GM23248 (cell line): ENCODE measurements at places on chromosomes 2 and 18. TPM values are rescaled to one million over a fixed set of nuclear protein-coding genes. Genes with fewer than 3 reads are reported as not detected.
A peak's percentile ranks its signal among the peaks of the same experiment; 100 is the strongest.

DNA sequence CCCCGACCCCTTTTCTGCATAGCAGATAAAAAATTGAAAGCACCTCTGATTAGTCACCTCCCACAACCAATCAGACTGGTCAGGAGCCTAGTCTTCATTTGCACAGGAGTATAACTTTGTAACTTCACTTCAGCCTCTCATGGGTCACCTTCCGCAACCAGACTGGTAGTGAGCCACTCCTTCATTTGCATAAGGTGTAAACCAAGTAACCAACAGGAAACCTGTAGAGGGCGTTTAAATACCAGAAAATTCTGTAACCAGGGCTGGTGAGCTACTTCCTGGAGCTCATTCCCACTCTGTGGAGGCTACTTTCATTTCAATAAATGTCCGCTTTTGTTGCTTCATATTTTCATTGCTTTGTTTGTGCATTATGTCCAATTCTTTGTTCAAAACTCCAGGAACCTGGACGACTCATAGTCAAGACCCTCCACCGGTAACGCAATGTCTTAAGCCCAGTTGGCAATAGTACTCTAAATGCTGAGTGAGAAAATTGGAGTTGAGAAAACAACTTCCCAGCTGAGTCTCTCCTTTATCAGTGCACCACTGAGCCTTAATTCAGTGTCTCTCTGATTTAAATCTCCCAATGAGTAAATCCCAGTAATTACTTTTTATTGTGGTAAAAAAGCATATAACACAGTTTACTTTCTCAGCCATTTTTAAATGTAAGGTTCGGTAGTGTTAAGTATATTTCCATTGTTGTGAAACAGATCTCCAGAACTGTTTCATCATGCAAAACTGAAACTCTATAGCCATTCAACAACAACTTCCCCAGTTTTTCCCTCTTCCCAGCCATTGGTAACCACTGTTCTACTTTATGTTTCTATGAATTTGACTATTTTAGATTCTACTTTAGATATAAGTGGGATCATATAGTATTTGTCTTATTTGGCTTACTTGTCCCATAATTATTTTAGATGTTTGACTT lies 392.7 kb upstream of the SLC8A1 start:
- H3K36me3 ChIP-seq: no peaks in the 10 kb centered on the region
- no peak for DNase-seq
- H3K4me1 ChIP-seq: no peaks in the 10 kb centered on the region
- no peak overlapping the region for H3K27ac ChIP-seq

GRCh38 chr2:120423167-120423943 lies 77.4 kb downstream of the INHBB start:
- H3K4me1 ChIP-seq: no peaks in the 10 kb centered on the region
- no peaks in the 10 kb centered on the region for H3K36me3 ChIP-seq
- H3K27me3 ChIP-seq: peaks cover 34% of the 10 kb centered on the region
- no peak for DNase-seq
- H3K4me3 ChIP-seq: no peak overlapping the region
- H3K27ac ChIP-seq: no peak overlapping the region

DNA sequence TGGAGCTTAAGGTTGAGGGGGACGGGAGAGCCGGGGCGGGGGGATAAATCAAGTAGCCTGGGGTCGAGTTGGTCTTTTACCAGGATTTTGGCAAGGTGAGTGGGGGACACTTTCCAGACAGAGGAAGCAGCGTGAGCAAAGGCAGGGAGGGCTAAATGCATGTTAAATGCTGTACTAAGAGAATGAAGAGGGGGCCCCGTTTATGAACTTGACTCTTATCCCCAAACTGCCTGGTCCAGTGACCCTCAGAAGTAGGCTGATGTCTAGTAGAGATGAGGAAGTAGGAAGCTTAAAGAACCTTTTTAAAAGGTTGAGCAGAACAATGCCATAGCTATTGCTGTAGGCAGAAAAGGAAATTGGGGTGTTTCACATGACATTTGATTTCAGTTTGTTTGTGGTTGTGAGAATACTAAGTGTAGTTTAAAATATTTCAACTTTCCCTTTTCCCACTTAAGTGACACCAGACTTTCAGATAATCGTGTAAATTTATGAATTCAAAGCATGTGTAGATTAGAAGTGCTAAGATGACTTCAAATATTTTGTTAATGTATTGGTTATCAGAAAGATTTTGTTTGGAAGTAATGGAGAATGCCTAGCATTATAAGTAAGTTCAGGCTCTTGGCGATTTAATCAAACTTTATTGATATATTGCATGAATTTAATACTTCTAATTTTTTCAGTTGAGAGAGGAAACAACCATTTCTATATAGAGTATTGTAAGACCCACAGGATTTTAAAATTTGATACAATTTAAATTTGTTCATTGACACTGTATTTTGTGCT lies 1.8 kb downstream of the REL start:
- H3K4me3 ChIP-seq: peak overlapping the region; percentile 94
- H3K27me3 ChIP-seq: no peaks in the 10 kb centered on the region
- no peaks in the 10 kb centered on the region for H3K36me3 ChIP-seq

- no peaks in the 10 kb centered on the region for H3K36me3 ChIP-seq
- H3K4me3 ChIP-seq: no peak overlapping the region
- no peak overlapping the region for H3K27ac ChIP-seq
- H3K4me1 ChIP-seq: peaks cover 31% of the 10 kb centered on the region
- H3K27me3 ChIP-seq: no peaks in the 10 kb centered on the region
- DNase-seq: no peak
These were observed 352.6 kb downstream of the TNS1 start for GRCh38 chr2:217650229-217650628.

DNA sequence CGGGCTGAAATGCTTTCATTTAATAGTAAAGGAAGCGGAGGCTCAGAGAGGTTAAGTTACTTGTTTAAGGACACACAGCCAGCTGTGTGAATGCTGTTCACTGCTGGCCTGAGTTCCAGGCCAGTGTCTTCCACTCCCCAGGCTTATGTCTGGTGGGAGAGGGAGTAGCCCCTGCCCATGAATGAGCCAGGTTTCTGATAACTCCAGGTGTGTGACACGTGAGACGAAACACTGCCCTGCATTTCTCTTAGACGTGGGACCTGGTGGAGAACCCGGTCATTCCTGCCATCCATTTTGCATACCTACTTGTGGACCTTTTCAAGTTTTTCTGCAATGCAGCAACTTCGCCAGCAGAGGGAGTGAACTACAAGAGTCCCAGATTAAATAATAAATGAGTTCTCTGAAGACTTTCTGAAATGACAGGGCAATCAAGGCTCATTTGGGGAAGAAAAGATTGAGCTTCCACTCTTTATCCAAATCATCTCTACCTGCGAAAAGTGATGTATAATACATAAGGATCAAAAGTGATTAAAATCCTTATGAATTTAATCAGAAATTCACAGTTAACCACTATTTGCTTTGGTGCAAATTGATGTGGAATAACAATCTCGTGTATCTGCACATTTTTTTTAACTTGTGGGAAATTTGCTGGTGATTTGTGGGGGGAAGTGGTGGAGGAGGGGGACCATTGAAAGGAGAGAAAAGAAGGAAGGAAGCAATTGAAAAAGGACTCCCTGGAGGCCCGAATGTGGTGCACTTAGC lies 79.4 kb upstream of the ASB18 start:
- no peak overlapping the region for H3K27ac ChIP-seq
- H3K36me3 ChIP-seq: no peaks in the 10 kb centered on the region

ANKRD30B gene
- not detected in 2 replicates for total RNA-seq

NEB gene
- total RNA-seq: 1.3 and 1.5 TPM in 2 replicates

GRCh38 chr2:226730481-226730880 lies 69.1 kb downstream of the IRS1 start:
- H3K27me3 ChIP-seq: no peaks in the 10 kb centered on the region
- no peak for DNase-seq
- H3K36me3 ChIP-seq: peaks cover 16% of the 10 kb centered on the region
- no peak overlapping the region for H3K4me3 ChIP-seq

GRCh38 chr2:136378712-136379595 lies 261.0 kb upstream of the CXCR4 start:
- no peak overlapping the region for H3K27ac ChIP-seq
- H3K36me3 ChIP-seq: no peaks in the 10 kb centered on the region
- H3K4me3 ChIP-seq: no peak overlapping the region
- no peaks in the 10 kb centered on the region; the same call in 1 of the 2 replicates for H3K27me3 ChIP-seq
- no peaks in the 10 kb centered on the region; the same call in 1 of the 2 replicates for H3K4me1 ChIP-seq

GRCh38 chr2:3598197-3598910 lies 3.4 kb downstream of the COLEC11 start:
- H3K27ac ChIP-seq: no peak overlapping the region
- no peaks in the 10 kb centered on the region for H3K36me3 ChIP-seq
- no peak for DNase-seq
- no peaks in the 10 kb centered on the region for H3K4me1 ChIP-seq

GRCh38 chr18:33755931-33756560 lies 178.0 kb downstream of the ASXL3 start:
- H3K27me3 ChIP-seq: no peaks in the 10 kb centered on the region
- H3K27ac ChIP-seq: peak overlapping the region; percentile 73
- no peaks in the 10 kb centered on the region for H3K36me3 ChIP-seq
- H3K4me3 ChIP-seq: peak overlapping the region; percentile 42

CD226 gene
- 1.3 and 2.1 TPM in 2 replicates for total RNA-seq

DNA sequence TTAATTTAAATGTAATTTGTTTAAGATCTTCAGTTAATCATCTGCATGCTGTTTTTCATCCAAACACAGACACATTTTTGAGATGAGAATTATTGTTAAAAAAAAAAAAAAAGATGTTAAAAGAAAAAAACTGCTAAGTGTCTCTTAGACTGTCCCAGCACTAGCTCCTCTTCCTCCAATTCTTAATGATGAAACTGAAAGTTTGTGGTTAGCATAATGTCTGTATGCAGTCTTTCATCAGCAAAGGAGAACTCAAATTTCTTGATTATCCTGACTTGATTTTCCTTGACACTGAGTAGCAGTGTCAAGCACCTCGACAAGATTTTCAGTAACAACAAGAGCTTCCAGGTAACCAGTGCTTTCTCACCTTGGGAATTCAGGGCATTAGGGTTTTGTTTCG lies 274.4 kb downstream of the LRRTM1 start:
- no peak for DNase-seq
- H3K36me3 ChIP-seq: no peaks in the 10 kb centered on the region
- no peaks in the 10 kb centered on the region for H3K27me3 ChIP-seq
- H3K27ac ChIP-seq: no peak overlapping the region

DNA sequence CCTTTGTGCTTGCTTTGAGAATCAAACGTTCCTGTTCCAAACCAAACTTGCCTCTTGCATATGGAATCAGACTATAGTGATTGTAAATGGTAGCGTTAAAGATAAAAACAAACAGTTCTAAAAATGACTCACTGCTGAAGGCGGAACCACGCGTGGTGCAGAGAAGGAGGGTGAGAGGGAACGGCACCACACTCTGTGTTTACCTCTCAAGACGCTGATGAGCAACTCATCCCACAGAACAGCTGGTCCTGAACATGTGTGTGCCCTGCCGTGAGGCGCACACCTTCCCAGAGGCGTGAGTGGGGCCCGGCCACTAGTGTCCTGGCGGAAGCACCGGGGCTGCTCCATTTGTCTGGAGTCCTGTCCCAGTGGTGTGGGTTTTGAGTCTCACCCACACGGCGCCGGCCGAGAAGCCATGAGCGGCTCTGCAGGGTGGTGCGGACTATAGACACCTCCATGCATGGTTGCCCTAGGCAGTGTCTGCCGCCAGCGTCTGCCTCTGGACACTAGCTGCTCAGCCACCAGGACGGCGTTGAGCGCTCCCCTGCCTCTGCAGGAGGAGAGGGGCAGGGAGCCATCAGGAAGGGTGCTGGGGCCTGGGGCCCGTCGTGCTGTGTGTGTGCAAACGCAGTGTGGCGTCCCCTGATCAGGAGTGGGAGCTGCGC lies 52.1 kb downstream of the NFATC1 start:
- no peaks in the 10 kb centered on the region for H3K36me3 ChIP-seq
- no peak overlapping the region for H3K27ac ChIP-seq
- DNase-seq: no peak
- no peaks in the 10 kb centered on the region for H3K4me1 ChIP-seq

ODC1 gene
- total RNA-seq: 106 and 114 TPM in 2 replicates

- H3K4me3 ChIP-seq: no peak overlapping the region
- no peak for DNase-seq
- no peaks in the 10 kb centered on the region for H3K36me3 ChIP-seq
- H3K27ac ChIP-seq: no peak overlapping the region
These were observed 144.1 kb downstream of the EVA1A start for GRCh38 chr2:75416420-75417342.

DNA sequence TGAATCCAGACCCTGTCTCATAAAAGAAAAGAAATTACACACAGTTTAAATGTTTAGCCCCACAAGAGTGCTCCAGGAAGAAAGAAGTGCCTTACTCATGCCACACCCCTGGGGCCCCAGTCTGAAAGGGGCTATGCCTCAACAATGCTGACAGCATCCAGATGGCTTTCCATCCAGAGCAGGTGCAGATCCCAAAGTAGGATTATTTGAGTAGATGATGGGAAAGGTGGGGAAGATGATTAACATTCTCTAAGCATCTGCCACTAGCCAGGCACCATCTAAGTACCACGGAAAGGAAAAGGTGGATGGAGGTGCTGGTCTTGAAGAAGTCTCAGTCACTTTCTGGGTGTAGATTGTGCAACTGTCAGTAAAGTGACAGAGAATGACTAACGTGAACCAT lies 16.3 kb downstream of the DPYSL5 start:
- H3K27me3 ChIP-seq: peaks cover 77% of the 10 kb centered on the region
- DNase-seq: no peak
- H3K27ac ChIP-seq: no peak overlapping the region

DNA sequence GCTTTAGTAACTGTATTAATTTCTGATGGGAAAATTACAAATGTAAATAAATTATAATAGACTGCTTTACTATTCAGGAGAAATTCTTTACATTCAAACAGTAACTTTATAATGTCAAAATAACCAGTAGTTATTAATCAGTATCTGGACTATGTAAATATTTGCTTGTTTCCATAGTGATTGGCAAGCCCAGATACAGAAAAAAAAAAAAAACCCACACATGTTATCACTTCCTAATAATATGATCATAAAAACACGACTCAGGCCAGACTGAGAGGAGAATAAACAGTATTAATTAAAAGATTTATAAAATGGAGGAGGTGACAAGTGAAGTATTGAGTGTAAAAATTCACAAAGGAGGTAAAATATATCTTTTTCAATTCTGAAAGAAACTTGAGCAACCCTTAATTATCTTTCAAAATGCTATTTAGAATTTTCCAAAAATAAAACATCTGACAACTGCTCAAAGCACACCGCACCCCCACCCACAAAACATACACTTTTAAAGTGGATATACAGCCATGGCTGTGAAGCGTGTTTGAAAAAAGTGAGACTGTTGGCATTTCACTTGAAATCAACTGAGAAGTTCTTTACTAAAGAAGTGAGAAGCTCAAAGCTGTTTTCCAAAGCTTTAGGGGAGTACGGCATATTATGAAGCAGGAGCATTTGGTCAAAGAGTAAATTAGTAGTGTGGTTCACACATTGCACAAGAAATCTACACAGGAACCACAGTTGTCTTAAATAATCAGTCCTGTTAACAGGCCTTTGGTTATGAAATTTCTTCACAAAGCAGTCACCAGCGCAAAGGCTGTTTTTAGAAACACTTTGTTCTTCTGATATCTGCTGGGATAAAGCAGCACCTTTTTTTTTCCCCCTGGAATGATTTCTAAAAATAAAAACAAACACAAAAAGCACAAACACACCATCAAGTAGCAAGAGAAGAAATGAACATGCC lies 475.8 kb downstream of the TXNL1 start:
- H3K27me3 ChIP-seq: no peaks in the 10 kb centered on the region
- no peak overlapping the region for H3K4me3 ChIP-seq
- peak; percentile 12 for DNase-seq
- no peaks in the 10 kb centered on the region for H3K36me3 ChIP-seq
- peaks cover 11% of the 10 kb centered on the region for H3K4me1 ChIP-seq

- no peak overlapping the region for H3K27ac ChIP-seq
- no peak for DNase-seq
- peaks cover 9% of the 10 kb centered on the region; the same call in 1 of the 2 replicates for H3K4me1 ChIP-seq
These were observed 3.3 kb upstream of the RNF152 start for GRCh38 chr18:61896118-61896517.
